ENCODE measurements at places on chromosomes 7 and 10. TPM values are rescaled to one million over a fixed set of nuclear protein-coding genes. Genes with fewer than 3 reads are reported as not detected.

- peaks cover 13% of the 10 kb centered on the region for H3K36me3 ChIP-seq
- no peaks in the 10 kb centered on the region for H3K27me3 ChIP-seq
- H3K4me3 ChIP-seq = no peak overlapping the region
- H3K27ac ChIP-seq = peak overlapping the region; percentile 95
- peaks cover 33% of the 10 kb centered on the region for H3K4me1 ChIP-seq
- peak; percentile 20 for DNase-seq
Measured at GRCh38 chr7:102096012-102096332, 190.7 kb upstream of the SH2B2 start.

- H3K27ac ChIP-seq = no peak overlapping the region
- H3K4me3 ChIP-seq = no peak overlapping the region
- peaks cover 8% of the 10 kb centered on the region for H3K27me3 ChIP-seq
- peaks cover 7% of the 10 kb centered on the region for H3K4me1 ChIP-seq
- H3K36me3 ChIP-seq = no peaks in the 10 kb centered on the region
Measured at GRCh38 chr7:22700559-22701002, 26.4 kb upstream of the IL6 start.

DNA sequence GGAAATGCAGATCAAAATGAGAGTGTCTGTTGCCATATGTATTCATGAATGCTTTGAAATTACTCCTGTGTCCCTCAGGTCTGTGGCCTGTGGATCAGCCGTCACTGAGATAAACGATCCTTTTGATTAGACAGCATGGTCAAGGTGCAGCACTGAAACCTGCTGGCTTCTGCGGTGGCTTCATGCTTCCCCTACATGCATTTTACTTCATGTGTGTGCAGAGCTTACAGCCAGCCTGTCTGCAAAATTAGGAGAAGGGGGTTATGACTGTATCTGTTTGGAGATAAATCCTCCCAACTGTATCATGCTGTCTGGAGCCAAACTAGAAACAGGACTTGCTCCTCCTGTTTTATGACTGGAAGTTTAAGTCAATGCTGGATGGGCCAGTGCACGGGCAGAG lies 71.0 kb upstream of the PLPP4 start:
- no peak for DNase-seq
- H3K27me3 ChIP-seq = peaks cover 4% of the 10 kb centered on the region
- H3K36me3 ChIP-seq = no peaks in the 10 kb centered on the region
- H3K27ac ChIP-seq = no peak overlapping the region
- no peaks in the 10 kb centered on the region for H3K4me1 ChIP-seq

DNA sequence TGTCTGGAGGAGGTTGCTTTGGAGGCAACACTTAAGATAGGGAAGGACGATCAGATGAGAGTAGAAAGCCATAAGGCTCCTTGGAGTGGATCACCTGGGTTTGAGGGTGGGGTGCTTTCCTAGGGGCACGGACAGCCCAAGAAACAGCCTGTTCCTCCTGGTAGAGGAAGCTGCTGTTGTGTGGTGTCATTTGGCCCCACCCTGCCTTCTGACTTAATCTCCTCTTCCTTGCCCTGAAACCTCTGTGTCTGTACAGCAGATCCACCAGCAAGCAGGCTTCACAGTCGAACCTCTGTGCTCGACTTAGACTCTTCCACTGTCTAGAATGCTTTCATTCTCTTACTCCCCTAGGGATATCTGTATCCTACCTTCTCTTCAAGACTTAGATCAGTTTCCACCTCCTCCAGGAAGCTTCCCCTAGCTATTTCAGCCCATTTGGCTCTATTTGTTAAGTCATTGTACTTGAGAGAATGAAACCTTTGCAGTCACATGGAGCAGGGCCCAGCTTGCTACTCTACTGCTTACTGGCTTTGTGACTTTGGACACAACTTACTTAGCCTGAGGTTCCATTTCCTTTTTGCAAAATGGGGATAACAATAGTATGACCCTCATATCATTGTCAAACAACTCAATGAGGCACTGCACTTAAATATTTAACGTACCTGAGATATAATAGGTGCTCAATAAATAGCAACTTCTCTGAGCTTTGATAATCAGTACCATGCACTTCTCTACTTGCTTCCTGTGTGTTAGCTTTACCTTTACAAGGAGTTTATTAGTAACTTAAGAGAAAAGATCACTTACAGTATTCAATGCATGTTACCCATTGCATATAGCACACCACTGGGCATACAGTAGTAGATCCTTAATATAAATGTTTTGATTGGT lies 5.0 kb downstream of the MXI1 start:
- H3K4me1 ChIP-seq = peaks cover 41% of the 10 kb centered on the region
- peak overlapping the region; percentile 99 for H3K4me3 ChIP-seq
- peak overlapping the region; percentile 95 for H3K27ac ChIP-seq
- no peak for DNase-seq
- H3K27me3 ChIP-seq = peaks cover 5% of the 10 kb centered on the region

GRCh38 chr10:49359349-49360270 lies 36.3 kb downstream of the DRGX start:
- no peaks in the 10 kb centered on the region for H3K4me1 ChIP-seq
- H3K27ac ChIP-seq = no peak overlapping the region
- DNase-seq = no peak
- no peak overlapping the region for H3K4me3 ChIP-seq
- H3K36me3 ChIP-seq = no peaks in the 10 kb centered on the region

- no peaks in the 10 kb centered on the region for H3K27me3 ChIP-seq
- DNase-seq = no peak
- no peak overlapping the region for H3K4me3 ChIP-seq
Measured at GRCh38 chr7:92421676-92422435, 25.4 kb upstream of the GATAD1 start.

DNA sequence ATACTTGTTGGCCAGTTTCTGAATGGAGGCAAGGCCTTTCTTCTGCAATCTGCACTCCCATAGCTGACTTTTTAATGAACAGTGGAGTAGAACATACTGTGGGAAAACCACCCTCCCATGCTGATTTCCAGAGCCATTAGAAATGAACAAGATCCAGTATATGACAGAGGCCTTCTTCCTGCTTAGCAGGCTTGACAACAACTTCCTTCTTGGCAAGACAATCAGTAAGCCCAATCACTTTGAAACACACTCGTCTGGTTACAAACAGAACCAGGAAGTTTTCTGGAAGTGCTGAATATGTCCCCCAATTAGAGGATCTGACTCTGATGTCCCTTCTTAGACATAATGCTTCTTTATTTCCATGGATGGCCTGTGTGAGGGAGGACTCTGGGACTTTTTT lies 103.4 kb downstream of the SAMD9 start:
- no peaks in the 10 kb centered on the region for H3K36me3 ChIP-seq
- H3K27me3 ChIP-seq = peaks cover 3% of the 10 kb centered on the region

DNA sequence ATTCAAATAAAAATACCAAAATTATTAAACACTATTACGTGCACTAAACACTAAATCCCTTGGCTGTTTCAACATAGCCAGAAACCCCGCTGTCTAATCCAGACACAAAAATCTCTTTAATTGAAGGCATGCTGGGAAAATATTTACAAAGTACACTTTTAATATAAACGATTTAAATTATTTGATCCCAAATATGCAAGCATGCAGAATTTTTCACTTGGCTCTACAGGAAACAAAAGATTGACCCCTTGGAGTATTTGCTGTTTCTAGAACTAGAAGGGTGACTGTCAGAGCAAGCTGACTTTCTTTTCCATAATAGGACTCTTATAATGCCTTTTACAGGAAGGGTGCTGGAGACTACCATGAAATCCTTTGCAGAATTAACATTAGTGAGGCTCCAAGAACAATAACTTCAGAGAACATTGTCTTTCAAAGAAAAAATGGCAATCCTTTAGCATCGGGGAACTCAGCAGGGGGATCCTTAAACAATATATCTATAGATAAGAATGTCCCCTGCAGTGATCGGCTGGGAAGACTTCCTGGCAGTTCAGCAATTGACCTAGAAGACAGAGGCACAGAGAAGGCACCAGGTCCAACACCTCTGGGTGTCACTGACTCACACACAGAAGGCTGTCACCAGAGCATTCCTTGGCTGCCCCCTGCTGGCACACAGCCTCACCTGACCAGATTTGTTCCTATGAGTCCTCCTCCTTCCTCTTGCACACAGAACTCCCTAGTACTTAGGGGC lies 55.8 kb upstream of the MRLN start:
- no peak overlapping the region for H3K4me3 ChIP-seq
- peaks cover 52% of the 10 kb centered on the region for H3K36me3 ChIP-seq
- H3K4me1 ChIP-seq = peaks cover 15% of the 10 kb centered on the region
- no peak overlapping the region for H3K27ac ChIP-seq
- no peak for DNase-seq

DNA sequence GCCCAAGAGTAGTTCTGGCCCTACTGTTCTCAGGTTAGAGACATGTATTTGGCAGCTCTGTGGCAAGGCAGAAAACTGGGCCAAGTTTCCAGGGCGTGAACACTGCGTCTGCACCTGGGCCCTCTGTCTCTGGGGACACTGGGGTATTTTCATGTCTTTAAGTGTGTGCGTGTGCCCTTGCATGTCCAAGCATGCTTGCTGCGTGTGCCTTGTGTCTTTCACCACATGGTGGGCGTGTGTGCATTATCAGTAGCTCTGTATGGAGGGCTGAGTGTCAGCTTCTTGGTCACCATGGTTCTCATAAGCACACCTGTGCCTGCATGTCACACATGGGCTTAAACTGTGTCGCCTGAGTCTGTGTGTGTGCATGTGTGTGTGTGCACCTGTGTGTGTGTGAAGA lies 69.3 kb downstream of the HIPK2 start:
- no peak for DNase-seq
- H3K27me3 ChIP-seq = no peaks in the 10 kb centered on the region
- H3K4me3 ChIP-seq = no peak overlapping the region
- peaks cover 24% of the 10 kb centered on the region for H3K36me3 ChIP-seq

DNA sequence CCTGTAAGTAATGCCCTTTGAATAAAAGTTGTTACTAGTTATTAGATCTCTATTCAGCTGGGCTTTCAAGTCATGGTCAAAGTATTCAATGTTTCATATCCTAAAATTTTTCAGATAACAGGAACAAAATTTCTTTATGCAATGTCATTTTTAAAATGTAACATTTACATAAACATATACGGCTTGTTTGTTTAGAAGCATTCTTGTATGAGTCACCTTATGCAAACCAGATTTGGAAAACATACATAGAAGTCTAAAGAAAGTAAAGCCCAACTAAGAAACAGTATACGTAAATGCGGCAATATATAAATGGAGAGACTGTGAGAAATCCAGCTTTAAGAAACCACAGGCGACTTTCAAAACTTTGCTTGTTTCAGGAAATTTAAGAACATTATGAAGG lies 10.5 kb downstream of the TMEM168 start:
- no peaks in the 10 kb centered on the region for H3K27me3 ChIP-seq
- no peak overlapping the region for H3K27ac ChIP-seq
- DNase-seq = no peak
- H3K36me3 ChIP-seq = peaks cover 35% of the 10 kb centered on the region

GRCh38 chr10:1058017-1058416 lies 1.8 kb downstream of the WDR37 start:
- H3K27ac ChIP-seq = peak overlapping the region; percentile 68
- peaks cover 47% of the 10 kb centered on the region for H3K4me1 ChIP-seq
- no peaks in the 10 kb centered on the region for H3K27me3 ChIP-seq
- peak overlapping the region; percentile 93 for H3K4me3 ChIP-seq

DNA sequence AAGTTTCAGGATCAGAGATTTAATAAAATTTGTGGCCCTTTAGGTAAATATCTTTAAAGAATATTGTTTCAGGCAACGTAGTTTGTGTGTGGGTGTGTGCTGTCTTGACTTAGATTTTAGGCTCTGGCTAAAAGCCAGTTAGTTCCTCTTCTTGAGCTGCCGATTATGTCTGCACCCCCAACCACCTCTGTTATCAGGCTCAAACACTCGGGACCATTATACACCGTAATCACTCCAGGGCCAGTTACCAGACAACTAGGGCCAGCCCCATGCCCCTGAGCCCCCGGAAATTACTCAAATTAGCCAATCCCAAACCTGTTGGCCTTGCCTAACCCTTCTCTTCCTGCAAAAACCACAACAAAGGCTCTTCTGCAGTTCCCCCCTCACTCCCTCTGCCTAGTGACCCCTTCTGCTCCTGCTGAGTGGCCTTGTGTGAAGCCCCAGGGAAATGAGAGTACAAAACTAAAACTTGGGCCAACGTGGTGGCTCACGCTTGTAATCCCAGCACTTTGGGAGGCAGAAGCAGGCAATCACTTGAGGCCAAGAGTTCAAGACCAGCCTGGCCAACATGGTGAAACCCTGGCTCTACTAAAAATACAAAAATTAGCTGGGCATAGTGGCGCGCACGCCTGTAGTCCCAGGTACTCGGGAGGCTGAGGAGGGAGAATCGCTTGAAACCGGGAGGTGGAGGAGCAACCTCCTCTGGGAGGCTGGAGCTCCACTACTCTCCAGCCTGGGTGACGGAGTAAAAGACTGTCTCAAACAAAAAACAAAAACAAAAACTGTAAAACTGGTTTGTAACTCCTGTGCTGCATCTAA lies 9.2 kb upstream of the HNRNPF start:
- peak overlapping the region; percentile 51 for H3K27ac ChIP-seq
- no peaks in the 10 kb centered on the region for H3K36me3 ChIP-seq
- DNase-seq = no peak
- H3K4me3 ChIP-seq = no peak overlapping the region

DNA sequence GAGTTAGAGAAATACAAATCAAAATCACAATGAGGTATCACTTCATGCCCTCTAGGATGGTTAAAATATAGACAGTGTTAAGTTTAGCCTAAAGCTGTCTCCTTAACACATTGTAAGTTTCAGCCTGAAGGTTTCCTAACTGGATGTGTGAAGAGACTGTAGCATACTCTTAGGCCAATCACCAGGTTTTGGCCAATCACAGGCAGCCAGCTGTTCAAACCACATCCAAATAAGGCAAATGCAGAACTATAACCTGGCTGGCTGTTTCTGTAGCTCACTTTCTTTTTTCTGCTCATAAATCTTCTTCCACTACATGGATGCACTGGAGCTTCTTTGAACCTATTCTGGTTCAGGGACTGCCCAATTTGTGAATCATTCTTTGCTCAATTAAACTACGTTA lies 19.7 kb downstream of the ESYT2 start:
- H3K27ac ChIP-seq = peak overlapping the region; percentile 21
- no peak overlapping the region for H3K4me3 ChIP-seq
- H3K27me3 ChIP-seq = no peaks in the 10 kb centered on the region
- no peak for DNase-seq
- H3K36me3 ChIP-seq = peaks cover 24% of the 10 kb centered on the region

- H3K27ac ChIP-seq = peak overlapping the region; percentile 50
- no peaks in the 10 kb centered on the region for H3K36me3 ChIP-seq
- peaks cover 20% of the 10 kb centered on the region for H3K4me1 ChIP-seq
- no peak for DNase-seq
Measured at GRCh38 chr7:113085781-113086390, 741 bp downstream of the GPR85 start.

Gene GPR15LG
- total RNA-seq = 0.70 TPM

Gene SEMA3D
- total RNA-seq = 87.6 TPM

Gene PNLIPRP1
- total RNA-seq = not detected

Gene SHOC2
- 44.3 TPM for total RNA-seq

Gene CRHR2
- total RNA-seq = 0.21 TPM
